Activated CD4-positive, CD25-positive, alpha-beta regulatory T cell treated with anti-CD3 and anti-CD28 coated beads, Interleukin-2, amount 50 U/mL, for 72 hours (primary cell): ENCODE measurements at places on chromosomes 5 and 9.

DNA sequence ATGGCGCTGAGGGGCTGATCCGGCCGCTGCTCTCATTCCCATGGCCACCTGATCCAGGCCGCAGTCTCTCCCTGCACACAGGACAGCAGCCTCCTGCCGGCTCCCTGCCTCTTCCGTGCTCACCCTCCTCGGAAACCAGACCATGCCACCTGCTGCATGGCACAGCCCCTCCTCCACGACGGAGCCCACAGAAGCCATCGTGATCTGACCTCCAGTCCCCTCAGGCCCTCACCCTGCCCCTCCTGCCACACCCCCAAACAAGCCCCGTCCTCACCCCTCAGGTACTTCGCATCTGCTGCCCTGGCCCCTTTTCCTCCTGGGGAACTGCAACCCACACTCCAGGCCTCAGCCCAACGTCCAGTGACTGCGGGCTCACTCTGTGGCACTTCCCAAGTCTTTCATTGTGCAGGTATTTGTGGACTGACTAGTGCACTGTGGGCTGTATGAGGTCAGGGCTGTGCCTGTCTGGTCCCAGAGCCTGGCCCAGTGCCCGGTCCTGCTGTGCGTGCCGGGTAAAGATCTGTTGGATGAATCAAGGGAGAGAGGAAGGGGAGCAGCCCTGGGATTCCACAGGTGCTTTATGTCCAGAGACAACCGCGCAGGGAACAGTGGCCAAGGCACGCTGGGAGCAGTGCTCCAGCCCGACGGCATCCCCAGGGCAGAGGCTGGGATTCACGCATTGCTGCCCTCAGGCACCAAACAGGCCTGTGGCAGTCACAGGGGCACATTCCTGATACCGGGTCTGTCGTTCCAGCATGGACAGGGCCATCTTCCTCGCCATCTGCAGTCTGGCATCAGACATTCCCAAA is 86.1 kb downstream of the ADAMTS2 start:
- peak; percentile 13 for DNase-seq

GRCh38 chr5:14258840-14259239 is 115.7 kb downstream of the TRIO start:
- no peak for DNase-seq

DNA sequence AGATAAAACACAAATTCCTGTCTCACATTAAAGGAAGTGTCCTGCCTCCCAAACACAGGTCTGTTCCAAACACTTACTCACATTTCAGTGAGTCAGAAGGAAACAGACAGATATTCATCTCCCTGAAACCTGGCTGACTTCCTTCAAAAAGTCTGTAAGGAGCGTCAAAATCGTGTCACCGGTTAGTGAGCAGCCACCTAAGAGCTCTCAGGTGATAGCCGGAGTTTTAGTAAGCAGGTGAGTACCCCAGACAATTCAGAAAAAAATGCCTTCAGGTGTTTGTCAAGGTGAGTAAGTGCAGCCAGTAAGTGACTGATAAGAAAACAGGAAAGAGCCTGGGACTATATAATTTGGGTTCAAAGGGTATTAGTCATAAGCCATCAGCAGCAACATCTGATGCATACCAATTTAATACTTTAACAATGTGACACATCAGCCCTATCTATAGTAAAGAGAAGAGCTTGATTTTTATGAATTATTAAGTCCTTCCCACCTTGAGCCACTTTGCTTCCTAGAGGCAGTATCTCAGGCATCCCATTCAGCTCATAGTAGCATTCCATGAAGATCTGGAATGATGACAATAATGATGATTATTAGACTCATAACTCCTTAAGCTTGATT is 1.3 kb upstream of the ITGA2 start:
- no peak for DNase-seq

DNA sequence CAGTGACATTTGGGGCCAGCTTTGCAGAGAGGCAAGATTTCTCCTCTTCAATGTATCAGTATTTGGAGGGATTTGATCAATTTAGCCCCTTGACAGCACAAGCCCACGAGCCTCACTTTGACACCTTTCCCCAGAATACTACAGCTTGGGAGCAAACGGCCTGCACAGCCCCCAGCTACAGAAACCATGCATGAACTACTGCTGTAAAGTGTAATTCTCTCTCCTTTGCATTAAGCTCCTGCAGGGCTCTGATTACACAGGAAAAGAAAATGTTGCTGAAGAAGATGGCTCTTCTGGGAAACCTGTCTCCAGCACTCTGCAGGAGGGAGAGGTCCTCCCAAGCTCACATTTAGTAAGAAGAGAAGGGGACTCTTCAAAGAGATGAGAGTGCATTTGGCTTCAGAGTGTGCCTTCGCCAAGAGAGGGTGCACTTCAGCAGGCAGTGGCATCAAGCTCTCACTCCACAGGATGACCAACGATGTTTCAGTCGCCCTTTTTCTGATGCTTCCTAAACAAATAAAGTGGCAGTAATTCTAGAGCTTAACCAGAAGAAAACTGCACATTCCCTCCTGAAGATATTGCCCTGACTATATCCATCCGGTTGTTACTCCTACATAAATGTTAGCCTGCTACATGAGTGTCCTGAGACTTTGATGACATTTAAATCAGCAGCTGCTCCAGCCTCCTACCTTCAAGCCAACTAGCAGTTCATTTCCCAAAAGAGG is 272.2 kb downstream of the AUH start:
- DNase-seq = no peak

DNA sequence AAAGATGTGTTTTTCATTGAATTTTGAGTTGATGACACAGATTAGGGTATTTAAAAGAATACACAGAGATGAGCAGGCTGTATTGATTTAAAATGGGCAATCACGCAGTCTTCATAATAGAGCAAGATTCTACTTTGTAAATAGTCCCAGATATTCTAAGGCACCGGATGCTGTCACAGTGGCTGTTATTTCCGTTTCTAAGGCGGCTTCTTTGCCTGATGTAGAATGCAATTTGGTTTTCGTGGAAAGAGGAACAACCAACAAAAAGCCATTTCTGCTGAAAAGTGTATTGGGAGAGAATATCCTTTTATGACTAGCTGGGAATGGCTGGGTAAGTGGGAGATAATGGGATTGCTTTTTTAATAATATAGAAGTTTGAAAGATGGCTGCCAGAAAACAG is 17.5 kb downstream of the PRKACG start:
- no peak for DNase-seq

- DNase-seq = no peak
Observed at GRCh38 chr9:127567035-127567729, 44.9 kb upstream of the STXBP1 start.

DNA sequence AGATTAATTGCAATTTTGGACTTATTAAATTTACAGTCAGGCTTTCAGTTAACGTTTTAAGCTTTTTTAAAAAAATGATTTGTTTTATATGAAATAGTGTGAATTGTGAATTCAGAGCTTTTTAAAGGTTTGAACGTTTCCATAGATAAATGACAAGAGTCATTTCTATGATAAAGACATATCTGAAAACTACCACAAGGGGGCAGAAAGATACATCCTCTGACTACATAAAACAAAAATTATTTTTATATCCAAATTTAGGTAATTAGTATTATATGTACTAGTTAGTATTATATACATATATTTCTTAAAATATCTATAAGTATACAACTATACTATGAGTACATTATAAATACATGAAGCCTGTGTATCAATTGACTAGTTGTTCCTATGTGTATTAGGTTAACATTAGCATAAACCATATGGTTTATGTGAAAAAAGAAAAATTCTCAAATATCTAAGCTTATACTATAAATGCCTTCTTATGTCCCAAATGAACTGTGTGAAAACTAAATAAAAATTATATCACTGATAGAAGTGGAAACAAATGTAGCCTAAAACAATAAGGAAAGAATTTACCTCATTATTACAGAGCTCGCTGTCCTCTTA is 155.2 kb downstream of the MEF2C start:
- DNase-seq = no peak
